ENCODE measurements at places on chromosomes 5 and 9.

DNA sequence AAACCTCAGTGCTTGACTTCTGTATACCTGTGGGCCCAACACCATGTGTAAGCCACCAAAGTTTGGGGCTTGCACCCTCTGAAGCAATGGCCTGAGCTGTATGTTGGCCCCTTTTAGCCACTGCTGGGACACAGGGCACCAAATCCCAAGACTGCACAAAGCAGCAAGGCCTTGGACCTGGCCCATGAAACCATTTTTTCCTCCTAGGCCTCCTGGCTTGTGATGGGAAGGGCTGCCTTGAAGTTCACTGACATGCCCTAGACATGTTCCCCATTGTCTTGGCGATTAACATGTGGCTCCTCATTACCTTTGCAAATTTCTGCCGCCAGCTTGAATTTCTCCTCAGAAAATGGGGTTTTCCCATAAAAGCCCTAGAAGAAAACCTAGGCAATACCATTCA lies 345.5 kb downstream of the MLLT3 start:
- no peak for DNase-seq

- no peak for DNase-seq
Observed at GRCh38 chr5:44807269-44807668, 1.5 kb upstream of the MRPS30 start.

DNA sequence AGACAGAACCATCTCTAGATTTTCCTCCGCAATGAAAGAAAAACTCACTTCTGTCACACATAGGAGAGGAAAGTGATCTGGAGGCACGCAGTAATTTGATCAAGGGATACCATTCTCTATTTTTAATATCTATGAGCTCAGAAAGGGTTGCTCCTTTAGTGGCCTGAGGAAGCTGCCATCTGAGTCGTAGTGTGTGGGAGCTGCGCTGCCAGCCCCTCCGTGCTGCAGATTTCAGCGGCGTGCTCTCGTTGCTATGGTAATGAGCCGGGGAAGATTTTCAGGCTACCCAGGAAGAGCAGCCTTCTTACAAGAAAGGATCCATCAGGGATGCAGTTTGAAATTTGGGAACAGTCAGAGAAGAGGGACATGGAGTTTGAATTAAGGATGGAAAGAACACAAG lies 17.1 kb upstream of the GOLM1 start:
- DNase-seq, result no peak

GRCh38 chr5:67066815-67067214 lies 129.8 kb downstream of the CD180 start:
- no peak for DNase-seq

- DNase-seq, result no peak
Observed at GRCh38 chr5:13227513-13227912, 717.0 kb downstream of the DNAH5 start.

DNA sequence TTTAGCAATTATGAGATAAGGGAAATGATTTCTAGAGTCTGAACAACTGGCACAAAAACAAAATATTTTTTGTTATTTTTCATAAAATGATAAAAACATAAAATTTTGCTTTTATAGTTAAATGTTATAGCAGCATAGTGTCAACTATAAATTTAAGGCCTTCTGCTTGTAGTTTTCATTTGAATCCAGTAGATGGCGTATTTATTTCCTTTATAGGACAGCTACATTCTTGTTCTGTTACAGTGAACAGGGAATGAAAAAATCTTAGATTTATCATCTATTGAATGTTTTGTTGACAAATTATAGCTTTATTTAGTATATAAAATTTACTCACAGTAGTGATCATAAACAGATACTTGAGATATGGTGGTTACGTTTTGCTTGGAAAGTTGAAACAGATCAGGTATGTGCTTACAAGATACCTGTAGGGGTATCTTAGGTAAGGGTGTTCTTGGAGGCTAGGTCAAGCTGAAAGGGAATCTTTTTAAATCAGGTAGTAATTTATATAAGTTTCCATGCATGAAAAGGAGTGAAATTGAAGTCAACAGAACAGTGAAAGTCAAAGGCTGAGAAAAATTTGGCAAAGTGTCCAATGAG lies 239.3 kb upstream of the GRIN3A start:
- no peak for DNase-seq

- no peak for DNase-seq
Observed at GRCh38 chr9:75455444-75455921, 367.2 kb downstream of the OSTF1 start.

- DNase-seq, result no peak
Observed at GRCh38 chr5:124408738-124409453, 337.5 kb downstream of the ZNF608 start.

DNA sequence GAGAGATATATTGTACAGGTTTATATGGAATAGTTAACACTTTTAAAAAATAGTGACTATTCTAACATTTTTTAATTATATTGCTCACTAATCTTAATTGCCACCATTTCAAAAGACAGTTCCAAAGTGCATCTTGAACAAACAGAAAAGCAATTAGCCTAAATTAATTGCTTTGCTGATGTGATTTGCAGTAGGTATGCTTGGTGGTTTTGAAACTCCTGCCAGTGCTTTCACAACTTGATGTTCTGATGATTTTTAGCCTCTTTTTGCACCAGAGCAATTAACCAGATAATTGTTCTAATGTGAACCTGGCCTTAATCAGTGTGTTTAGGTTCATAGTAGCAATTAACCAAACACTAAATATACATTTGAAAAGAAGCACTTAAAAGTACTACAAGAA lies 207.6 kb downstream of the FBXL17 start:
- DNase-seq, result no peak

GRCh38 chr5:74382987-74383593 lies 257.4 kb downstream of the ENC1 start:
- no peak for DNase-seq

DNA sequence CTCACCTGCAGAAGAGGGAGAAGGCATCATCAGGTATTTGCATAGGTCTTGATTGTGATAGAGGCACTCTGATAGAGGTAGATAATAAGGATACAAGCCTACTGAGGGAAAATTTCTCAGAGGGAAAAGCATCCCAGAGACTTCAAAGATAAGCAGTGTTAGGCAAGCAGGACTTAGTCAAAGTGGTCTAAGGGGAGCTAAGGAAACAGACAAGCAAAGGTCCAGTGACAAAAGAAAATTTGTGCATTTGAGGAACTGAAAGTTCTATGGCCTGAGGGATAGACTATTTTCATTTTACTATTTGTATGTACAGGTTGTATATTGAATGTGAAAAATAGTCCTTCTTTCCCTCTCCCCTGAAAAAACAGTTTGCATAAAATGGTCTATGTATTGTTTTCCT lies 27.4 kb downstream of the OXCT1 start:
- no peak for DNase-seq

GRCh38 chr5:116632890-116633289 lies 58.3 kb upstream of the SEMA6A start:
- no peak for DNase-seq

DNA sequence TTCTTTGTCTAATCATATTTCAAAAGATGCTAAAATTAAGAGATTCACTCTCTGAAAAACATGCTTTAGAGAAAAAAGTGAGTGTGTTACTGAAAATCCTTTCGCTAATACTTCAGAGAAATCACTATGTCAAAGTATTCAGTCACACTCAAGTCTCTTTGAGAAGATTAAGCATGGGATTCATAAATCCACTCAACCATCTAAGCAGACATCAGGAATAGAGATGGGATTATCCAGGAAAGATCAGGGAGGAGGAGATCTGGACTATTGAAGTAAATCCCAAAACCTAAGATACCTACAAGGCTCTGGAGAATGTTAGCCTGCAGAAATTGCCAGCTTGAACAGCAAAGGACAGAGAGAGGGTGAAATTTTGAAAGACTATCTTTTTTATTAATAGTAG lies 317.2 kb upstream of the ACO1 start:
- DNase-seq, result no peak

DNA sequence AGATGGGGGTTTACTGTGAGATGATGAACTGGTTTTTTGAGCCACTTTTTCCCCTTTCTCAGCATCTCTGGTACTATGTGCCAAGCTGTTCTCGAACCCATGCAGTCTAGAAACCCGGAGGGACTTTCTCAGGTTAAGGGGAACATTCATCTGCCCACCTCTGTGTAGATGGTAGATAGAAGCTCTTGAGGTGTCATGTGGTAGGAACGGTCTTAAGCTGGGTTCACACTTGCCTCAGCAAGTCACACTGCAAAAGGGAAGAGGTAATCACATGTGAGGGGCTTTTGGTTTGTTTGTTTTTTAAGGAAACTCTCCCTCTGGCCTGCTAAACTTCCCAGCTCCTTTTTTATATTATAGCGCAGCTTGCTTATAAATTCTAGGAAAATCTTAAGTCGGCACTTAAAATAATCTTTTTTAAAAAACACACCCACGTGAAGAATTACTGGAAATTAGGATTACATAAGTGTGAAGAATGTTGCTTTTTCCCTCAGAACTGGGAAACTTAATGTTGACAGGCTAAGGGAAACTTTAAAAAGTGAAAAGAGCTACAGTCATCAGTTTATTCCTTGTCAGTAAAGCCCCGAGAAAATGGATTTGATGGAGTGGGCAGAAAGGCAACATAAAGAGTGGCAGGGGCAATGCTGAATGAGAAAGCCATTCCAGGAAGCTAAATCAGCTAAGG lies 430.3 kb downstream of the ARHGEF28 start:
- no peak for DNase-seq
